ENCODE measurements at places on chromosomes 13 and 19. TPM values are rescaled to one million over a fixed set of nuclear protein-coding genes. Genes with fewer than 3 reads are reported as not detected.

GPR4 gene
- total RNA-seq = 5.2 TPM

GRCh38 chr19:47241919-47242577 is 11.0 kb upstream of the BBC3 start:
- DNase-seq = no peak

- no peak for DNase-seq
Measured at GRCh38 chr13:99998261-99998660, 16.7 kb downstream of the ZIC2 start.

DNA sequence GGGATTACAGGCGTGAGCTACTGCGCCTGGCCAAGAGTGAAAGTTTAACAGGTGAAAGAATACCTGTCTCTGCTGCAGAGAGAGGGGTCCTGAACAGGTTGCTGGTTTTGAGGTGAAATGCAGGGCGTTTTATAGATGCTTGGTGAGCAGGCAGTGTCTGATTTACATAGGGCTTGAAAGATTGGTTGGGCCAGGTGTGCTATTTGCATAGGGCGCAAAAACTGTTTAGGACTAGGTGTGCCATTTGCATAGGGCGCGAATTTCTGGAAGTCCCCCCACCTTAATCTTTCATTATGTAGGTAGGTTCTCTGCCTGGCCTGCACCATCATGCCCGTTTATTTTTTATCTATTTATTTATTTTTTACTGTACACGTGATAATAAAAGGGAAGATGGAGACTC is 4.5 kb upstream of the NDUFB7 start:
- DNase-seq = no peak
